Muscle of leg (tissue), 16 donors: ENCODE measurements at places on chromosomes 5 and 9.
A peak's percentile ranks its signal among the peaks of the same experiment; 100 is the strongest.

DNA sequence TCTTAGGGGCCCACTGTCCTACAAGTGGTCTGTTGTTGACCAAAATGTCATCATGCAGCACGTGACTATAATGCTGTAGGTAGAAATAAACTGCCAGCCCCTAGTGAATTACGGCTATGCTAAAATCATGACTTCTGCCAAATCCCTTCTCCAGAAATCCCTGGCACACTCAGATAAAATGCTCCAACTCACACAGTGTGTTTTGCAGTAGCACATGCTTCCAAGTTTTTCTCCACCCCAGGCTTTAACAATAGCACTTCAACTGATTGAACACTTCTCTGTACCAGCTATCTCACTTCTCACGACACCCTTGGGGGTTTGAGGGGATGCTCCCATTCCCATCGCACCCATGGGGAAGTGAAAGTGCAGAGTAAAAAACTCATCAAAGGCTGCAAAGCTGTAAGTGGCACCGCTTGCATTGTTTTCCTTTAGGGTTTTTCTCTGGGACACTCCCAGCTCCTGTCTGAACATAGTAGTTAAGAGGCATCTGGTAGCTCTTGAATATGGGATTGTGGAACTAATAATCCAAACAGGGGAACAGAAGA lies 151.0 kb upstream of the SLC24A2 start:
- DNase-seq, result no peak

GRCh38 chr9:8349901-8350300 lies 550.3 kb upstream of the DMAC1 start:
- DNase-seq, result peak; percentile 52

GRCh38 chr5:178998441-178998840 lies 3.3 kb upstream of the GRM6 start:
- no peak for DNase-seq

DNA sequence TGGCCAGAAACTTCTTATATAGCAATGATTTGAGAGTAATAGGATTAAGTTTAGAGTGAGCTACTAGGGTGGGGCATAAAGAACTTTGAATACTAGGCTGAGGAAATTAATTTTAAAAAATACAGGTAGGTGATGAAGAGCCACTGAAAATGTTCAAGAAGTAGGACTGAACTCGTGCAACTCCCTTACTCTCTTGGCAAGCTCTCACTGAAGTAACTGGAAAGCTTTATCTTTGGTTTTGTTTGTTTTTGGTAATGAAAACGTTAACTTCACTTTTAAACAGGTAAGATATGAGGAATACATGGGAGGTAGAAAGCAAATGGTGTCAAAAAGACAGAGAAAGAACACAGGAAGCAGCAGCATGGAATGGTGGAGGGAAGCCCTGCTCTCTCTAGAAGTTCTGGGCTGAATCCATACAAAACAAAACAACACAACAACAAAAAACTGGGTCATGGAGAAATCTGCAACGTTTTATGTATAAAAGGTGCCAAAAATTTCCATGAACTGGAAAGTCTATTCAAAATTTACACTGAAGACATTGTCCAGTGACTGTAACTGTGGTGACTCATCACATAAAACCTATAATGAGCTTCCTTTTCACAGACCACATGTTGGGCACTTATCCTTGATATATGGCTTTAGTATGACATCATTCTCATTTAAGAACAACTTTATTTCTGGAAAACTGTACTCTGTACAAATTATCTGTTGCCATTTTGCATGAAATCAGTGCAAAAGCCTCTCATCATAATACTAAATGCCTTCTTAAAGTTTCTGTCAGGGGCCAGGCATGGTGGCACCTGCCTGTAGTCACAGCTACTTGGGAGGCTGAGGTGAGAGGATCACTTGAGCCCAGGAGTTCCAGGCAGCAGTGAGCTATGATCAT lies 91.2 kb upstream of the CHD1 start:
- DNase-seq, result peak; percentile 92

- DNase-seq, result no peak
Observed at GRCh38 chr9:98031935-98032334, 24.6 kb upstream of the NANS start.
